Activated T-helper 1 cell treated with anti-CD3 and anti-CD28 coated beads, Interleukin-2, amount 50 U/mL, for 16 hours (primary cell): ENCODE measurements at places on chromosomes 6 and 20.

DNA sequence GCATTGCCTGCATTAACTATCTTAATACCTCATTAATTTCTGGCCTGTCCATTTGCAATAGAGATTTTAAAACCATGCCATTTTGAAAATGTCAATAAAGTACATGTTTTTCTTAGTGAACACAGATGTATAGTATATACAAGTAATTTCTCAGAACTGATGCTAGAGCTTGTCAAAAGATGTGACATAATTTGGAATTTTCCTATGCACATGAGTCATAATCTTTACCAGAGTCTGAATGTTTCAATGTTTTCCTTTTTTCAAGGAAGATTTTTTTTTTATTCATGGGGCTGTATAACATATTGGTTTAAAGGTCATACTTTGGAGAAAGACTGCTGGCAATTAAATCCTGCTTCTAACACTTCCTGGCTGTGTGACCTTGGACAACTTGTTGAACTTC lies 1347.5 kb upstream of the ADGRB3 start:
- DNase-seq, result no peak

GRCh38 chr20:4894981-4895381 lies 106.3 kb downstream of the SLC23A2 start:
- no peak for DNase-seq

GRCh38 chr6:15421945-15422733 lies 176.3 kb downstream of the JARID2 start:
- no peak for DNase-seq

- no peak for DNase-seq
Observed at GRCh38 chr6:14072084-14072483, 45.5 kb upstream of the CD83 start.

DNA sequence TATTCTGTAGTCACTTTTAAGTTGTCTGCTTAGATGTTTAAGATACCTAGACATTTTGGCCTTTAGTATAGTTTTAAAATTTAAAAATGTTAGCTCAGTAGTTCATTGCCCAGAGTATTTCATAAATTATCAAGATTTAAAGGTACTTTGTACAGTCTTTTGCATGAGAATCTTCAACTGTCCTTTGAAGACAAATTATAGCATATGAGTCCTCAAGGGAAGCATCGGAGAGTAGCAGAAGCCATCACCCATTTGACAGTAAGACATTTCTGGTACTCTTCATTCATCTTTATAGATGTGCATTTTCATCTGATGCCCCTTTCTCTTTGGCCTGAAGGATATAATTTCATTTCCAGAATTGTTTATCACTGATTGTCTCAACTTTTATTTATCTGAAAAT lies 89.5 kb downstream of the NCOA3 start:
- DNase-seq, result no peak

- no peak for DNase-seq
Observed at GRCh38 chr20:25061821-25062530, 4.0 kb upstream of the ACSS1 start.
